Activated CD4-positive, alpha-beta T cell treated with anti-CD3 and anti-CD28 coated beads, Interleukin-2, Interleukin-6, amounts not matched to agents 100 ng/mL and 50 ng/mL, durations not matched to agents 16 hours and 8 hours (primary cell): ENCODE measurements at places on chromosomes 5 and 9.
A peak's percentile ranks its signal among the peaks of the same experiment; 100 is the strongest.

GRCh38 chr5:108638021-108638420, 109.7 kb upstream of the FER start:
- DNase-seq: no peak

DNA sequence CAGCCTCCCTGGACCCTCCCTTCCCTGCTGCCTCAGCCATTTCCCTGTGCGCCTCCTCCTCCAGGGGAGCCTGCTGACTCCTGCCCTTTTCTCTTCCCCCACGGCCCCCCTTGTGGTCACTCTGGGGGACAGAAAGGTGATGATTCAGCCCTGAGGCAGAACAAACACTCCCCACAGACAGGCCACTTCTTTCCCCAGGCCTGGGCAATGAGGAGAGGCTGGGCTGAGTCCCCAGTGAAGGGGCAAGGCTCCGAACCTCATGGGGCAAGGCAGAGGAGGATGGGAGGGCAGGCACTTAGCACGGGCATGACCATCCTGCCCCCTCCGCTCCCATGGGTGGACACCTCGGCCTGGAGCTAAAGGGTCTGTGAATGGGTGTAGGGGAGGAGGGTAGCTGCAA, 21.0 kb downstream of the CSF1R start:
- DNase-seq: no peak

DNA sequence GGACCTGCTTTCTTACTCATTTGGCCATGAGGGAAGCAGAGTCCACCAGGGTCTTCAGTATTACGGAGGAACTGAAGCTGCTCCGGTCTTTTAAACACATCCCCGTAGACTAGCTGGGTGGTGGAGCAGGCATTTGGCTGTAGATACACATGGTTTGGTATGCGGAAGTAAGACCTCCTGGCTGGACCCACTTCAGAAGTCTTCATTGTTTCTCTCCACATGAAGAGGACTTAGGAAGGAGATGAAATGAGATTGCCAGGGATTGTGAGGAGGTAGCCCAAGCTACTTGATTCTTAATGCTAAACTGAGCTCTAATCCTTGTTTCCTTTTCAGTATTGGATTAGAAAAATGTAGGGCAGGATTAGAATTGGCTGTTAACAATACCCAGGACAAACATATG, 32.9 kb downstream of the STXBP1 start:
- DNase-seq: no peak

GRCh38 chr5:9543311-9543920, 2.5 kb downstream of the SEMA5A start:
- no peak for DNase-seq

- peak; percentile 15 for DNase-seq
Observed at GRCh38 chr9:68416936-68417564, 60.6 kb downstream of the PGM5 start.

DNA sequence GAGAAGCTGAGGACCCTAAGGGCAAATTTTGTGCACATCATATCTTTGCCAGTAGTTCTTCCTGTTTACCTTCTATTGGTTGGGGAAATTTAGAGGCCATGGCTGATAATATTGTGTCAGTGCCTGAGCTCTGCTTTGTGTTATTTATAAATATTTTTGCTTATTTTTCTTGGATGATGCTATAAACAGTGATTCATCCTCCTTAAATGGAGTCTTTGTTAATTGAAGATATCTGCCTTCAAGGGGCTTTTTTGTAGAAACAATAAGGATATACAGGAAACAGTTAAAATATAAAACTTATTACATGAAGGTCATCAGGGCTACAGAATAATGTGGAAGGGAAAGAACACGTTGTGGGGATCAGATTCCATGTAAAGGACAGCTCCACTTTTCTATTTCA, 78.0 kb downstream of the PAM start:
- DNase-seq: no peak

DNA sequence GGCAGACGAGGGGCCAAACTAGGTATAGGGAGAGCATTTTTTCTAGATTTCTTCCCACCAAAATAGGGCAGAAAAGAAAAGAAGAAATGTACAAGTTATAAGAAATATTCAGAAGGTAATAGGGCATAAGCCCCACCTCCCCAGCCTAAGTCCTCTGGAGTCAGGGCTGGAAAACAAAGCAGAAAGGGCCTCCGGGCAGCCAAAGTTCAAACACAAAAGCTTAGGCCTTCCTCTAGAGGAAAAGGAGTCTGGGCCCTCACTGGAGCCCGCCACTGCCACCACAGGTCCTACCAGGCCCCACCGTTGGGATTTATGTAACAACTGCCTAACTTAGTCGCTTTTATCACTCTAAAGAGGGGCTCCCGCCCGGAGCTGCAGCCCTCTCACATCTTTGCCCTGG, 27.6 kb downstream of the TBC1D2 start:
- no peak for DNase-seq

GRCh38 chr5:134125039-134126015, 10.8 kb downstream of the TCF7 start:
- DNase-seq: no peak

DNA sequence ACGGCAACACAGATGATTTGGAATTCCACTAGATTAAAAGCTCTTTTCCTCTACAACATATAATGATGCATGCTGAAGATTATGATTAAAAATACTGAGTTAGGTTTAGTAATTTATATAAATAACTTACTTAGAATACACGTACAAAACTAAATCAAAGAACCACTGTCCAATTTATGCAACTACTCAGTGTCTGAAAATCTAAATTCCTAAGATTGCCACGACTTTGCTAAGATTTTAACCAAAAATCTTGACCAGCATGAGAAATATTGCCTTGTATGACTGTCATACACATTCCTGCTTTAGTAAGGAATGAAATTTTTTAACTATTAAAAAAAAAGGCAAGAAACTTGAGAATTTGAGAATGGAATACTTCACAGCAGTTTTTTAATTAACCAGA, 292.4 kb downstream of the ZNF608 start:
- DNase-seq: no peak

DNA sequence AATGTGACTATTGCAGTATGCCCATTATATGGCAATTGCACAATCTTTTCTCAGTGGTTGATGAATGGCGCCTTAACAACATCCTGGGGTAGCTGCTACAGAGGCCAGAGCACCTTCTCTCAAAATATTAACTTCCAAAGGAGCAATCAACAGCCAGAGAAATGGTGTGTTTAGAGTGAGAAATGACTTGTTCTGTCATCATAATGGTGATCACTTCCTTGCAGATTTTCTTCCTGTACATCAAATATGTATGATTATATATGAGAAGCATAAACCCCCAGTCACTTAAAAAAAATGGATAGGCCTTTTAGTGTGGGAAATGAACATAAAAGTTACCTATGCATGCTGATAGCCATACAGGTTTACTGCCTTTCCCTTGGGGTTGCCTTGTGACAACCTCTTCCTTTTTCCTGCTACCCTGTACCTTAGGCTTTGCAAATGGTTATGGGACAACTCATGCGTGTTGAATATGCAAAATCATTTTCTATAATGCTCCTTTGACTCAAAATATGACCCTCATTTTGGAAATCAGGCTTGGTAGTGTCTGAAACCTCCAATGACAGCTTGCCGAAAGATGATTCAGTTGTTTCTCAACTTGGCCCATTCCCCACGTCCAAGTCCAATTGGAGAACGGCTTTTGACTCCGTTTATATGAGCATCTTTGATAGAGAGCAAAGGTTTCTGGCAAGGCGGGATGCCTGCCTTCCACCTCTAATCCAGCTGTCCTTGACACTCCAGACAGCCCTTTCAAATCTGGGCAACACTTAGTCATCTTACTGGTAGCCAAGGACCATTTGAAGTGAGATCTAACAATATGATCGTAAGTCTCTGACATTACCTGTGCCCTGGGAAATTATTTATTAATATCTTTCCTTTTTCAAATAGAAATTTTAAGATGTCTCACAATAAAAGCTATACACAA, 69.3 kb downstream of the SLC1A1 start:
- no peak for DNase-seq

DNA sequence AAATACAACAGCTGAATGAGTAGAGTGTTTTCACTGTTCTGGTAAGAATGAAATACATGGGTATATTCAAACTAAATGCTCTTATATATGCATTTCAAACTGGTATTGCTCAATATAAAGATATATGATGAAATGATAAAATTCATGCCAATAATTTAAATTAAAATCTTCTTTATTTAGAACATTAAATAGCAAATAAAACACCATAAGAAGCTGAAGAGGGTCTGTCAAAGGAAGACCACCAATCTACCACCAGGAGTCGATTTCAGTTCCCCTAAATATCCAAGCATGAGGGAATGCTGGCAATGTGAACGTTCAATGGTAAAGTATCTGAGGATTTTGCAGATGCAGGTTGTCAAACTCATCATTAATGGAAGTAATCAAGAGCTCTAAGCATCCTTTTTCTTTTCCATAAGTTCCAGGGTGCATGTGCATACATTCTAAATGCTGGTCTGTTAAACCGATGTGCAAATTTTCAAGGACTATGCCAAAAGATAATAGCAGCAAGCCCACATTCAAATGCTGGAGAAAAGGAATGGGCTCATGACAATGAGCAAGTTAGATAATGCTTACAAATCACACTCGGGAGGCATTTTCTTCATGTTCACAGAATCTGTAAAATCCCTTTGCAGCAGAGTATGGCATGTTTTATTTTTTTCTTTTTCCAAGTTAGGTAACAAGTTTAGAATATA, 118.8 kb upstream of the MTAP start:
- no peak for DNase-seq

- no peak for DNase-seq
Observed at GRCh38 chr5:96292582-96293247, 140.3 kb downstream of the PCSK1 start.

GRCh38 chr5:33588654-33589372, 148.0 kb downstream of the TARS1 start:
- DNase-seq: peak; percentile 53

DNA sequence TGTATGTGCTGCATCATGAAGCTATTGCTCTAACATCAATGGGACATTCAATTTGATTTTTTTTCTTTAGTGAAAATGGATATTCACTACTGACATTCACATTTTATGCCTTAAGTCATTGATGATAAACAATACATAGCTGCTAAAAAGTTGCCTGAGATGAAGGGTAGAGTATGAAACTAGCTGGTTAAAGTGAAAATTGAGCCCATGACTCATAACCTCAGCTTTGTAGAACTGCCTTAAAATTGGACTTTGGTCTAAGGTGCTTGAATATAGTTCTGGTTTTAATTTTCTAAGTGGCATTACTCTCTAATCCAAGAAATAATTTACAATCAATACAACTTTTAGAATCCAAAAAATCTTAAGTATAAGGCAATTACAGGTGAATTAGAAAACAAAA, 740.4 kb upstream of the RIOK2 start:
- DNase-seq: no peak

DNA sequence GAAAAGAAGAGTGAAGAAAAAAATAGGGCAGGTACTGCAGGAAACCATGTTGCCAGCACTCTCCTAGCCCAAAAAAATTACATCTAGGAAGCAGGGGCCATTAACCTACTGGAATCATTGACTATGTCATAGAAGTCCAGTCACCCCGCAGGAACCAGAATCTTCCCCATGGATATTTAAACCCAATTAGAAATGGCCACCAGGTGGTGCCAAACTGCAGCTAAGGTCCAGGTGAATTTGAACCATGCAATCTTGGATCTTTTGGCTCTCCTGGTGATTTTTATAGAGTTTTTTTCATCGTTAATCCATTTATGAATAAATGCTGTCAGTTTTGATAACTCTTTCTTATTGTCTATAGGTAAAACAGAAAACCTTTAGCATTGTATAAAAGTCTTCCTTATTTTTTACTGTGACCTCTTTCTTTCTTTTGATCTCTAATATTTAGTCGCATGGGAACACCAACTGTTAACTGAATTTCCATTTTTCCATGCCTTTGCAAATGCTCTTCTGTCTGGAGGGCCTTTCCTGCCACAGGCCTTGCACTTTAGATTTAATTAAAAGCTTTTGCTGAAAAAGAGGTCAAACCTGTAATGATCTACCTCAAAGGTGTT, 147.5 kb upstream of the FGF10 start:
- DNase-seq: peak; percentile 20

GRCh38 chr5:68894673-68895072, 199.1 kb upstream of the SLC30A5 start:
- DNase-seq: no peak

- no peak for DNase-seq
Observed at GRCh38 chr9:80521151-80521550, 949.4 kb downstream of the TLE4 start.

DNA sequence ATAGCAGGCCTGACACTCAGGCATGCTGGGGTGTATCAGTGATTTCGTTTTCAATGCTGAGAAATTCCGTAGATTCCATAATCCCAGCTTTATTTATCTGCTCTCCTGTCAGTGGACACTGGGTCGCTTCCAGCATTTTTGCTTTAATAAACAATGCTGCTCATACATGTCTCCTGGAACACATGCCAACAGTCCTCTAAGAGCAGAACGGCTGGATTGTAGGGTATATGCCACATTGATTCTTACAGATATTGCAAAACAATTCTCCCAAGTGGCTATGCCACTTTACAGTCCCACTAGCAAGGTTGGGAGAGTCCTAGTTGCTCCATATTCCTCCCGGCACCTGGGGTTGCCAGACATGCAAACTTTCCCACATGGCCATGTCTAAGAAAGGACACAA, 81.9 kb downstream of the RAPGEF1 start:
- no peak for DNase-seq
